GM13977 (cell line): ENCODE measurements at places on chromosomes 3 and 15.

GRCh38 chr15:48730506-48730905 lies 80.4 kb downstream of the CEP152 start:
- no peak for DNase-seq

DNA sequence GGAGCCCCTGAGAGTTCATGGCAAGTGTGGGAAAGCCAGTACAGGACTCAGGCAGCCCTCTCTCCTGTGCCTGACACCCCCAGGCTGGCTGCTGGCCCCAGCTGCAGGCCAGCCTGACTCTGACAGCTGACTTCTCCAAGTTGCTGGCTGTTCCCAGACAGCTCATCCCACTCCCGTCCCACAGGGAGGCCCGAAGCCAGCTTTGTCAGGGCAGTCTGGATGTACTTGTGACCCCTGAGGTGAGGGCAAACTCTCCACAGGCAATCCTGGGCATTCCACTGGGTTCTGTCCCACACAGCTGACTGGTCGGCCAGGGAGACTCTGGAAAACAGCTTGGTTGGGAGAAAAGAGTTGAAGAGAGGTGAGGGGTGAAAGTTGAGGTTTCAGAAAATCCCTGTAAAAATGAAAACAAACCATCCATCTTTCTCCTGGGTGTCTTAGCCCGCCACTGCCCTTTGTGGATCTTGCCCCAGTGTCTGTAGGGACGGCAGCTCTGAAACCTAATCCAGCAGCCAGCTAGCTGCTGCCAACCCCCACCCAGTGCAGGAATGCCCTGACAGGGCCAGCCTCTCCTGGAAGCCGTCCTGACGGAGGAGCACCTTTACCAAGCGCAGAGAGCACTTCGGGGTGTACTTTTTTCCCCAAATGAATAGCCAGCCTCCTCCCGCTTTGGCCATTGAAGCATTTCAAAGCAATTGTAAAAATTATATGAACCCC lies 87.9 kb downstream of the DNAJB8 start:
- no peak for DNase-seq

DNA sequence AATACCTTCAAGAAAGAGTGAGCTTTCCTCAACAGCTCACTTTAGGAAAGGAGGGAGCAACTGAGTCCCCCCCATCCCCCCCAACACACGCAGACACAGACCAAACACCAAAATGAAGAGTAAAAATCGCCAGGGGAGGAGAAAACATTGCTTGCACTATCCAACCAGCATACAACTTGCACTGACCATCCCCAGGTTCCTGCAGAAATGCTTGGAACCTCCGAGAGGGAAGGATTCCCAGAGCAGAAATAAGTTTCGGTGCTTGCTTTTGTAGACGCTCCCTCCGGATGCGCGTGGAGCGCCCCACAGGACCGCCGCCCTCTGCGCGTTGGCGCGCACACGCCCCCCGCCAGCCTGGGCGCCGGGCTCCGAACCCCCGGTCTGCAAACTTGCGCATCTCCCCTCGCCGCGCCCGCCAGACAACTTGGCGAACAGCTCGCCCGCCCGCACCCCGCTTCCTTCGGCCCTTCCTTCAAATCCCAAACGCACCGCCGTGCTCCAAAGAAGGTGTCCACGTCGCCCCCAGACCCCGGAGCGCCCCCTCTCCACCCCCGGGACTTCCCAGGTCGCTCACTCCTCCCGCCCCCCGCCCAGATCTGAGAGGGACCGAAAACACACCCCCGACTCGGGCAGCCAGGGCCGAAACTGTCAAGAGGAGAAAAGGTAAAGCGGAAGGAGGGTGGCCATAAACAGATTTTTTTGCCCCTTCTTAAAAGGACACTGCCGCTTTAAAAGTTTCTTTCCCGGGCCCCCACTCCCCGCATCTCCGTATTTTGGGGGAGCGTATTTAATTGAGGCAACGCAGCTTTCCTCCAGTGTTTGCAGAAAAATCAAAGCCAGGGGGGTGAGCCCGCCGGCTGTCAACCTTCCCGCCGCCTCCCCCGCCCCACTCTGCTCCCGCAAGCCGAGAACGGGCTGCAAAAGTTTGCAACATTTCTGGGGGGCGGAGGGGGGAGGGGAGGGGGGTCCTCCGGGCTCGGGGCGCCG lies 859 bp downstream of the RORA start:
- peak; percentile 33 for DNase-seq

DNA sequence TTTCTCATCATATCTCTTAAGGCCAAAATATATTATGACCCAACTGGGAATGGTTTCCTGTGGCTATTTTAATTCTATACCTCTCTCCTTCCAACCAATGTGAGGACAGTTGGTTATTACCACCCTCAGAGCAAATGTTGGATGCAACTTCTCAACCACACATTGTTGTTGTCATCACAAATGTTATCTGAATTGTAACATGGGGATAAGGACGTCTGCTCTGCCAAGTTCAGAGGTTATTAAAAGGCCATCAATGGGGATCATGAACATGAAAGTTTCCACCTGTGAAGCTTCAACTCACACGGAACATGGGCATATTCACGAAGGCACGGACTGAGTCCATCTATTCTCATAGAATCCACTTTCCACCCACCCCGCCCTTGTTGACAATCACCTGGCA lies 46.8 kb downstream of the MB21D2 start:
- no peak for DNase-seq

- DNase-seq: no peak
Observed at GRCh38 chr3:112097378-112097777, 11.2 kb downstream of the C3orf52 start.

- DNase-seq: peak; percentile 14
Observed at GRCh38 chr3:165196577-165197480, 645 bp upstream of the SLITRK3 start.

DNA sequence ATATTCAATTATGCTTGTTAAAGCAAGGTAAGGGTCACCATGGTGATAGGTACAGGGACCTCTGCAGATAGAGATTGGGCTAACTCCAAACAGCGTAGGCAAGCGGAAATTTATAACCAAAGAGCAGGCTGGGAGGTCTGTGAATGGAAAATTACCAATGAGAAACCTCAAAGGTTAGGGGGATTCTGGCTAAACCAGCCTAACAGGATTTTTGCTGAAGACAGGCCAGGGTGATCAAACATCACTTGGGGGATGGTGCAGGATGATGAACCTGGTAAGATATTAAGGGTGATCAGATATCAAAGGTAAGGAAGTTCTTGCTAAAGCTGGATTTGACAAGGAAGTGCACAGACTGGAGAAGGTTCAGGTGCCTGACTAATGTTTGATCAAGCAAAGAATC lies 35.3 kb upstream of the SNRPN start:
- DNase-seq: no peak

GRCh38 chr15:71223516-71223915 lies 108.2 kb downstream of the THSD4 start:
- no peak for DNase-seq

- no peak for DNase-seq
Observed at GRCh38 chr3:194396539-194396858, 2.6 kb downstream of the GP5 start.

GRCh38 chr15:69783211-69783610 lies 314.5 kb downstream of the TLE3 start:
- DNase-seq: no peak

DNA sequence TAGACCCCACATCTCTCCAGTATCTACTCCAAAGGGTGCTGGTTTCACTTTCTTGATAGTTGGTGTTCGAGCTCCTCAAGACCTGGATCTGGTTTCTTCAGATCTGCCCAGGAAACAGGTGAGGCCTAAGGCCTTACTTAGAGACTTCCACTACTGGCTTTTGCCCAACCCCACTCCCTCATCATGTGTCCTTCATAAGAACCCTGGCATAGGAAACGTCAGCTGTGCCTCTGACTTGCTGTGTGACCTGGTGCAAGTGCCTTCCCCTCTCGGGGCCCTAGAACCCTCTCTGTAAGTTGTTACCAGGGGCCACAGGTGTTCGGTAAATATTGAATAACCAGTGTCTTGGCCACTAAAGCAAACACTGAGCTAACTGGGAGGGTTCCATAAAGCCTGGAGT lies 3.9 kb downstream of the OXTR start:
- DNase-seq: no peak

- no peak for DNase-seq
Observed at GRCh38 chr15:86082619-86083380, 3.1 kb downstream of the AGBL1 start.

DNA sequence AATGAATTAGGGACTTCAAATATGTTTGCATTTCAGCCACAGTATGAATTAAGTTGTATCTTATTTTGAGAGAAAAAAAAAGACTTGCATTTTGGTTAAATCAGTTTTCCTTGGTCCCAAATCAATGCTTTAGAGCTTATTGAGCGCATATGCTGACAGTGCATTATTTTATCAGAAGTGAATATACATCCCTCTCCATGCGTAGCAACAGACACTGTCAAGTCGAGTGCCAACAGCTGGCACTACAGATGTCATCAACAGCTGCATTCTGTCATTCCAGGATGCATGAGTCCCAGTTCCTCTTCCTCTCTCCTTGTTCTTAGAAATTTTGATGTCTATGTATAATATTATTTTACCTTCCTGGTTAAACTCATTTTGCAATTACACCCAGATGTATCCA lies 156.1 kb upstream of the FOXB1 start:
- DNase-seq: no peak

GRCh38 chr3:14918356-14918860 lies 29.0 kb upstream of the NR2C2 start:
- no peak for DNase-seq

- DNase-seq: no peak
Observed at GRCh38 chr15:32687556-32687955, 30.2 kb upstream of the GREM1 start.

DNA sequence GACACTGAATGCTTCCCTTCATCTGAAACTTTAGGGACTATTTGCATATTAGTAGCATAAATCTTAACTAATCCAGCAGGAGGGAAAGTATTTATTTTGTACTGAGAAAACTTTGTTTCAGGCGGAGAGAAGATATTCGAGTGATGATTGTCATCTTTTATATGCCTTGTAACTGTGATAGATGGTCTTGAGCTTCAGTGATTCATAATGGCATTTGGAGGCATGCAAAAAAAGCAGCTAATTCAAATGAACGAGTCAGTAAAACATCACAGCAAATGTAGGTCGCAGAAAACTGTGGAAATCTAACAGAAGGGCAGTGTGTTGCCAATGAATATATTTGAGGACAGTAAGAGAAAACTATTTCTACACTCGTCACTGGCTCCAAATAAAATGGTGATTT lies 643.7 kb upstream of the NAALADL2 start:
- no peak for DNase-seq

DNA sequence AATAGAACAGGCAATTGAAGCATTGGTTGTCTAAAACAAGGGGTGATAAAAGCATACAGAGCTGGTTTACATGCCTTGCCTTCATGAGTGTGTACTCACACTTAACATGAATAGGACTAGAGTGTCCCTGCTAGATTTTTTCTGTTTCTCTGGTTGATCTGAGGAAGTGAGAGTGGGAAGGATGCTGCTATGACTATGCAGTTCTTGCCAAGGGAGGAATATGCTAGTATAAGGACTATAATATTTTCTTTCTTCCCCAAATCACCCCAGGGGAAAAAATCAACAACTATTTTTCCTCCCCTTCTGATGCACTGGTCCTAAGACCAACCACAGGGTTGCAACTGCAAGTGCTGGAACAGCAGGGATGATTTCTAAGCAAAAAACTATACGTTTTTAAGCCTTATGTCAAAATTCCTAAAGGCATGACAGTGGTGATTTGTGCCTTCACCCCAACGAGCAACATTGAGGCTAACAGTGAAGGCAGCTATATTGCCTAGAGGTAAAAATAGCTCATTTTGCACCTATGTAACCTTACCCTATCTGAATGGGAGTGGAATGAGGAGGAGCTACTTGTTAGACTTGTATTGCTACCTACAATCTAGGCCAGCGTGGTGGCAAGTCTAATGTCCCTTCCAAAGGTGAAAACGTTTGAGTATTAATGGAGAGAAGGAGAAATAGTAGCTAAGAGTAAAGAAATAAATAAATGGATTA lies 33.5 kb upstream of the USP8 start:
- DNase-seq: no peak

DNA sequence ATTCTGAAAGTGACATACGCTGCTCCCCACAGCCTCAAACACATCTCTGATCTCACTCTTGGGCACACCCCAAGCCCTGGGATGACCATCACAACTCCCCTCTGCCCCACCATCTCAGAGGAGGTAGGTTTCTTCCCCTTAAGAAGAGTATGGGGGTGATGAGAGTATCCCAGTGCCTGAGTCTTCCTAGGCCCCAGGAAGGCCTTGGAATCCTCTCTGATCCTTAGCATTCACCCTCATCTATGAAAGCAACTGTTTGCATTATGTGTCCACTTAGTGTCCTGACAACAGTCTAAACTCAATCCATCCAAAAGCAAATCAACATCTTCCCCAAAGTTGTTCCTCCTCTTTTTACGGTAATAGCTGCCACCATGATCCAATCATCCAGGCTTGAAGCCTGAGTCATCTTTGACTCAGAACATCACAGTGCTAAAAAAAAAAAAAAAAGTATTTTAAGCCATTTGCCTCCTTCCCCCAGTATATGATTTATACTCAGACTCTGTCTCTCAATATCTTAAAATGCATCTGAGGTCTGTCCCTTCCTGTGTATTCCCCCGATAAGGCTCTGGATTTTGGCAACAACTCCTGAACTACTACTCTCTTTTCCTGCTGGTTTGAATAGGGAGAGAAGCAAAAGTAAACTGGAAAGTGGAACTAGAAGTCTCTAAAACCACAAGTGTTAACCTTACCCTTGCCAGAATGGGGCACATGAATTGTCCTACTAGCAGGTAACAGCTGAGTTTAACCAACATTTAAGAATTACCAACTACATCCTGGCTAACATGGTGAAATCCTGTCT lies 22.5 kb downstream of the POPDC2 start:
- DNase-seq: no peak

DNA sequence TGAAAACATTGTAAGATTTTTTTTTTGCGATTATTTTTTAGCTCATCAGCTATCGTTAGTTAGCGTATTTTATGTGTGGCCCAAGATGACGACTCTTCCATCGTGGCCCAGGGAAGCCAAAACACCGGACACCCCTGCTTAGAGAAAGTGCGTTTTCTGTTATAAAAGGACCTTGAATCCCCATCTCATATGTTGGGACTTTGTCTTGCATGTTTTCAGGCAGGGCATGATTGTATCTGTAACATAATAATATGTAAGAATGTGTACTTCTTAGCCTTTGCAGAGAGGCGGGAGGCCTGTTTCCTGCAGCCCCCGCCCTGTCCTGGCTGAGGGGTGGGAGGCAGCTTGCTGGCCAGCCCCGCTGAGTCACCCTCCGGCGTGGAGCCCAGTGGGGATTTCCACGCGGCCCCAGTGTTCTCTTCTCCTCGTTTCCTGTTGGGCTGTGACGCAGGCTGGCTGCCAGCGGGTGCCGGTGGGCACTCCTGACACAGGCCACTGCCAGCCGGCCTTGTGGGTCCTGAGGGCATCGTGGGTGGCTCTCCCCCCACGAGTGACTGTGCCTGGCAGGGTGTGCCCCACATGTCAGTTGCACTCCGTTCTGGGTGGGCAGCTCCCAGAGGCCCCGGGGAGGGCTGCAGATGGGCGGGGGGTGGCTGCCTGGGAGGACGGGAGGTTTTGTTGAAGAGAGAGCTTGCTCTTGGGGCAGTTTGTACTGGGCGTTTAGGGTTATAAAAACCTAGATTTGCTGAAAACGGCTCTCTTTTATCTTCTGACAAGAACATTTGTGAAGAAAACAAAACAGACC lies 55.6 kb downstream of the SMAD3 start:
- peak; percentile 71 for DNase-seq

- DNase-seq: no peak
Observed at GRCh38 chr3:44506961-44507360, 29.5 kb upstream of the ZNF445 start.
